Mucosa of descending colon (tissue), 3 donors: ENCODE measurements at places on chromosomes 5 and 9.
A peak's percentile ranks its signal among the peaks of the same experiment; 100 is the strongest.

DNA sequence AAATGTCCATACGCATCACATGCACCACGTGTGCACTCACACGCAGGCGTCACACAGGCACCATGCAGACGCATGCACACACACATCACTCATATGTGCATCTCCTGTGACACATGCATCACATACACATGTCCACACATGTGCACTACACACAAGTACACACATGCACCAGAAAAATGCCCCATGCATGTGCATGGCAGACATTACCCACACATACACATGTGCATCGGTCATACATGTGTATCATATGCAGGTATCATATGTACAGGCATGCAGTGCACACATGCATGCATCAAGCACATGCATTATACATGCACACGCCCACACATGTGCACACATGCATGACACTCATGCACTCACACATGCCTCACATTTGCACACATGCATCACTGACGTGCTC is 26.1 kb downstream of the ADAMTS2 start:
- DNase-seq: peak; percentile 2

GRCh38 chr5:178576591-178577351 is 13.4 kb downstream of the COL23A1 start:
- DNase-seq: no peak

DNA sequence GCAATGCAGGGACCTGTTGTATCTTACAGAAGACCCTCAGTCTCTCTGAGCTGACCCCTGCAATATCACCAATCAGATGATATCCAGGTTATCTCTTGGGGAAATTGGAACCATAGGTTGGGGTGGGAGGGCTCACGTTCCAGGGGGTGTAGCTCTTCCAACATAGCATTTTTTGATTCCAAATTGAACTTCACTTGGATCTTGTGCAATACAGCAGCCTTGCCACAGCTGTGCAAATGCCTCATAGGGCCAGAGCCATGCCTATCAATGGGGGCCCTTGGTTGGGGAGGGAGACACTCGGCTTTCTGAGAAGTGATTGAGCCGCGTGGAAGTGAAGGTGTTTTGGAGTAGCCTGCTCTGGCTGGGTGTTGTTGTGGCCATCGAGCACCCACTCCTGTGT is 117.2 kb upstream of the PITX1 start:
- no peak for DNase-seq

DNA sequence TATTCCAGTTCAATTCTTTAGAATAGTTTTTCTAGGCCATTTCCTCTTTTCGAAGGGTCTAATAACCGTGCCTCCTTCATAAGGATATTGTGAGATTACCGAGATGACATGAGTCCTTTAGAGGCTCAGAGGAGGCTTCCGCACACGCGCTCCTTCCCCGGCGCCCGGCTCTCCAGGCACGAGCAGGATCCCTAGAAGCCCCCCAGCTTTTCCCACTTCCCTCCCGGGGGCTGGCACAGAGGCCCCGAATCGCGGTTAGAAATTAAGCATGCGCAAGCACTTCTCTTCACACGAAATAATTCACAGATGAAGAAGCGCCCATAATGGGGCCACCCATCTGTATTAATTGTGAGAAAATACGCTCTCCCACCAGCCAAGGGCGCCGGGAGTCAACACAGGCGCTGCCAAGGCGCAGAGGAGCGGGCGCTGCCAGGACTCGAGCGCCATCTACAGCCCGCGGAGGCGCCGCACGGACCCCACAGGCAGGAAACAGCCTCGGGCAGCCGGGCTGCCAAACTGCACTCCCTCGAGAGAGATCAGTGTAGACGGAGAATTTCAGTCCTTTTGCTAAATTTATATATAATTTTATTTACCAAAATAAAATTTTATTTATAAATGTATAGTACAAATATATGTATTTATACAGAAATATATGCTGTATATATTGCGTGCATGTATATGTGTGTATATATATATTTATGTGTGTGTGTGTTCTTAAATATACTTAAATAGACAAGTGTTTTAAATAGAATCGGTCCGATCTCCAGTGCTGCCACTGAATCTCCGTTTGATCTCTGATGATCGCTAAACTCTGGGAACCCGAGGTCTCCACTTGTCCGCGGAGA is 258.1 kb upstream of the NFIL3 start:
- peak; percentile 66 for DNase-seq

GRCh38 chr9:96449523-96449844 is 485 bp upstream of the HABP4 start:
- no peak for DNase-seq

DNA sequence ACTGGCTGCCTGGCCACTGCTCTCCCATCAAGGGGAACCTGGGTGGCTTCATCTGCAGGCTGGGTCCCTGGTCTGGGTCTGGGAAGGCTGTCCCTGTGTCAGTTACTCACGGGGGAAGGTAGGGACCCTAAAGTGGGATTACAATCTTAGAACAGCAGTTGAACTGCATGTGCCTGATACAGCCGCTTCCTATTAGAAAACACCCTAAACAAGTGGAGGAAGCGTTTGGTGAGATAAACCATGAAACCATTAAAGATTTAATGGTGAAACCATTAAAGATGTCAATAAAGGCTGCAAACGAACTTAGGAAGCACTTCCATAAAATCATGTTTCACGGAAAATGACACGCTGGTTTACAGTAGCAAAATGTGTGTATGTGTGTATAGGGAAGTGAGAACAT is 2.5 kb upstream of the GFI1B start:
- DNase-seq: no peak

- no peak for DNase-seq
Measured at GRCh38 chr9:33155393-33155792, 11.7 kb downstream of the B4GALT1 start.

DNA sequence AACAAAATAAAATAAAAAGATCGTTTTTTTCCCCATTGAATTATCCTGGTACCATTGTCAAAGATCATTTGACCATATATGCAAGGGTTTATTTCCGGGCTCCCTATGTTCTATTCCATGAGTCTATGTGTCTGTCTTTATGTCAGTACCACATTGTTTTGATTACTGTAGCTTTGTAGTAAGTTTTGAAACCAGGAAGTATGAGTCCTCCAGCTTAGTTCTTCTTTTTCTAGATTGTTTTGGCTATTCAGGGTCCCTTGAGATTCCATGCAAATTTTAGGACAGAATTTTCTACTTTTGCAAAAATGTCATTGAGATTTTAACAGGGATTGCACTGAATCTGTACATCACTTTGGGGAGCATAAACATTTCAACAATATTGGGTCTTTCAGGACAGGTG is 18.7 kb upstream of the EEIG1 start:
- DNase-seq: no peak

DNA sequence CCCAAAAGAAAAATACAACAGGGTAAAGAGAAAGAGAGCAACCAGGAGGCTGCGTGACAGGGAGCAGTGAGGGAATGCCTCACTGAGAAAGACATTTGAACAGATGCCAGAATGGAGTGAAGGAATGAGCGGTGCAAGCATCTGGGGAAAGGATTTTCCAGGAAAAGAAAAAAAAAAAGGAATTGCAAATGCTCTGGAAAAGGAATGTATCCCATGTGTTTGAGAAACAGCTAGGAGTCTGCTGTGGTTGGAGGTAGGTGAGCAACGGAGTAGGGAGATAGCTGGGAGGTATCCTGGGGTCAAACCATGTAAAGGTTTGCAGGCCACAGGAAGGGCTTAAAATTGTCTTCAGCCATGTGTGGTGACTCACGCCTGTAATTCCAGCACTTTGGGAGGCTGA is 23.6 kb upstream of the CEMIP2 start:
- DNase-seq: no peak

- no peak for DNase-seq
Measured at GRCh38 chr5:109898269-109899162, 208.8 kb downstream of the MAN2A1 start.

DNA sequence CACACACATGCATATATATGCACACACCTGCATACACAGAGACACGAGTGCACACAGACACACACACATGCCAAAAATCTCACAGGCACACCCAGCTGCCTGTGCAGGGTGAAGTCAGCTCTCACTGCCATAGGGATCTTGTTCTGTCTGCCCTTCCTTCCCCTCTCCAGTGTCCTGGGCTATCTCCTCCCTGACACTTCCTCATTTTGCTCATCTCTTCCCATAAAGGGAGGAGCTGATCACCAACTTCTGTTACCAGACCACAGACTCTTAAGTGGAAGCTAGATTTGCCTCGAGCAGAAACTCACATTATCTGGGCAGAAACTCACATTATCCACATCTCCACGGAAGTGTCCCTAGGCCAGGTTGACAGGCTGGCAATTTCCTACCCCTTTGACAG is 28.7 kb downstream of the LCP2 start:
- no peak for DNase-seq

DNA sequence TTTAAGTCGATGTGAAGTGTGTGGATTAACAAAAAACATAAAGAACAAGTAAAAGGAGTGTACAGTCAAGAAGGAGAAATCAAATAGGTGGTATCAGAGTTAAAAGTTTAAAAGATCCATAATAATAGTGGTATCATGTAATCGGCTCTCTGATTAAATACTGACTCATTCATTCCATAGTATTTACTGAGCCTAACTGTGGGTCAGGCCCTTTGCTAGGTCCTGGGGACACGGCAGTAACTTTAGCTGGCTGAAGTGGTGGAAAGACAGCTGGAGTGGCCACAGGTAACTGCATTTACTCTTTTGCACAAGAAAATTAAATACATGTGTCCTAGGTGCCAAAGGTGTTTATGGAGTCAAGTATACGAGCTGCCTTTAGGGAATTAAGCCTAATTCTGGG is 124.0 kb downstream of the GNAQ start:
- DNase-seq: no peak

DNA sequence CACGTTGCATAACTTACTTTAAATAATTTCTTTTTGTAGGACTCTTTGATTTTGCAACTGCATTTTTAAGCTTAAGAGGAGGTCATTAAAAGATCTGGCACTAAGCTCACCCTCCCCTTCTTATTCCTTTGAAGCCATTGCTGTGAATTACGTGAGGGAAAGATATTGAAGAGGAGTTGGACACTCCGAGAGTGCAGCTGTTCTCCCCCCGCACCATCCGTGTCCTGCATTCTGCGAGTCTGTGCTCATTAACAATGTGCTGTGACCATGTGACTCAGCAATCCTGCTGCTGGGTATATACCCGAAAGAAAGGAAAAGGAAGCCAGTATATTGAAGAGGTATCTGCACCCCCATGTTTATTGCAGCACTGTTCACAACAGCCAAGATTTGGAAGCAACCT is 40.0 kb downstream of the NXNL2 start:
- no peak for DNase-seq

DNA sequence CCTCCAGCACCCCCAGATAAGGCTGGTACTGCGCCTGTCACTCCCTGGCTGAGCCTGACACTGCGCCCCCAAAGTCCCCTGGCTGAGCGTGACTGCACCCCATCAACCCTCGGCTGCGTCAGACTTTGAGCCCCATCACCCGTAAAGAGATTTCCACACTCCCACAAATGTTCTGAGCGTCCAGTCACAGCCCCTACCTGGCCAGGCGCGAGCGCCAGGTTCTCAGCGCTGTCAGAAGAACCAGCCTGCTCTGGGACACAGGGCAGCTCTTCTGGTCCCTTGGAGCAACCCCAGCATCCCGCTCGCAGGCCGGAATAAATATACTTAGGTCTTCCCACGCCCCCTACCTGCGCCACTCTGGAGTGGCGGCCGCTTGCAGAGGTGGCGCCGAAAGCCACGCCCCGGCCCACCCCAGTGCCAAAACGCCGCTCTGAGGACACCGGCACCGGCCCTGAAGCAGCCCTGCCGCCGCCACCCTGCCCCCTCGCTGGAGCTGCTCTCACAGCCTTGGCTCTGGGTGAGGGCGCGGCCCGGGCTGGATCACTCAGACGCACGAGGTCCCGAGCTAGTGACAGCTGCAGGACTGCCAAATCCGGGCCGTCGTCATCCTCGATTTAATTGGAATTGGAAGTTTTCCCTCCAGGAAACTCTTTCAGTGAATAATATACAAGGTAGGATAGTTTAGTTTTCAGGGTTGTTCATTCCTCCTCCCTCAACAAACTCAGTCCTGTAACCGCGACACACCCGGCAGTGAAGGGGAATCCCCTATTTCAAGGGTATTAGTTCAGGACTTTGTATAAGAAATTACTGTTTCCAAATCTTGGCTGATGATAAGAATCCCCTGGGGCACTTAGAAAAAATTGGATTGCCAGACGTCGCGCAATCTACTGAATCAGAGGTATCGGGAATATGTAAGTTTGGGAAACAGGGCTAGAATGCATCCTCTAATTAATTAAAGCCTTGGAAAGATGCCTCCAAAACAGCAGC is 1.2 kb upstream of the CEMIP2 start:
- DNase-seq: peak; percentile 94

- no peak for DNase-seq
Measured at GRCh38 chr5:126098330-126099017, 324.7 kb upstream of the GRAMD2B start.

DNA sequence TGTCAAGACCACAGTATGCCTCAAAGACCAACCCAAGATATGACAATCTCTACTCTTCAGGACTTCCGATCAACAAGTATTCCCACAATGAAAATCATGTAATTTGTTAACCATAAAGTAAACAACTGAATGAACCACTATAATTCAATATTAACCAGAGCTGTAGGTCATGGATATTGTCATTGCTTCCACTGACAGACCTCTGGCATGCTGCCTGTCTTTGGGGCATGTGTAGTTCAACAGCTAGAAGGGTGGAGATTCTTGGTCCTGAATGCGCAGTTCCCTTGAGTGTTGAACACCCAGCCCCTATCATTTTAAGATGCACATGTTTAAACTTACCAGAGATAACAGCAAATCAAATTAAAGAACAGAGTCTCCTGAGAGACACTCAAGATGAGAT is 283.0 kb downstream of the CEMIP2 start:
- no peak for DNase-seq

GRCh38 chr9:68852941-68853340 is 147.9 kb downstream of the PIP5K1B start:
- DNase-seq: no peak

- no peak for DNase-seq
Measured at GRCh38 chr5:112977440-112977861, 853 bp downstream of the DCP2 start.

DNA sequence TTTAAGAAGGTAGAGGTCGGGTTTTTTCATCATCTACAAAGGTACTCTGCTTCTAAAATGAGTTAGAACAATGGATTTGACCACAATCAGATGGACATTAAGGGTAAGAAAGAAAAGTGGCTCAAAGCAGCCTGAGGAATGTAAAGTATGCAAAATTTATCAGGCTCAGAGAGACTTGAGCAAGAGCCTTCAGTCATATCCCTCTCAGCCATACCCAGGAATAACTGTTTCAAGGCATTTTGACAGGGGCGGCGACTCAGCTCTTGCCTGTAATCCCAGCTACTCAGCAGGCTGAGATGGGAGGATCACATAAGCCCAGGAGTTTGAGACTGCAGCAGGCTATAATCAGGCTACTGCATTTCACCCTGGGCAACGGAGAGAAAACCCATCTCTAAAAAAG is 38.8 kb upstream of the ANXA2R start:
- no peak for DNase-seq

DNA sequence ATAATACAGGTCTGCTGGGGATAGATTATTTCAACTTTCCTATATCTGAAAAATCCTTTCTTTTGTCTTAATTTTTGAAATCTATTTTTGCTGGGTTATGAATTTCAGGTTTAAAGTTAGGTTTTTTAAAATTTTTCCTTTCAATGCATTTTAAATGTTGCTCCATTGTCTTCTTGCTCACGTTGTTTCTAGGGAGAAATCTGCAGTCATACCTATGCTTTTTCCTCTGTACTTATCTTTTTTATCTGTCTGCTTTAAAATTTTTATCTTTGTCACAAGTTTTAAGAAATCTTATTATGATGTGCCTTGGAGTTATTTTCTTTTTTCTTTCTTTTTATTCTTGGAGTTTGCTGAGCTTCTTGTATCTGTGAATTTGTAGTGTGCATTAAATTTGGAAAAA is 412.0 kb upstream of the KIF2A start:
- DNase-seq: no peak
